AG04450 (cell line): ENCODE measurements at places on chromosomes 3 and 15.

DNA sequence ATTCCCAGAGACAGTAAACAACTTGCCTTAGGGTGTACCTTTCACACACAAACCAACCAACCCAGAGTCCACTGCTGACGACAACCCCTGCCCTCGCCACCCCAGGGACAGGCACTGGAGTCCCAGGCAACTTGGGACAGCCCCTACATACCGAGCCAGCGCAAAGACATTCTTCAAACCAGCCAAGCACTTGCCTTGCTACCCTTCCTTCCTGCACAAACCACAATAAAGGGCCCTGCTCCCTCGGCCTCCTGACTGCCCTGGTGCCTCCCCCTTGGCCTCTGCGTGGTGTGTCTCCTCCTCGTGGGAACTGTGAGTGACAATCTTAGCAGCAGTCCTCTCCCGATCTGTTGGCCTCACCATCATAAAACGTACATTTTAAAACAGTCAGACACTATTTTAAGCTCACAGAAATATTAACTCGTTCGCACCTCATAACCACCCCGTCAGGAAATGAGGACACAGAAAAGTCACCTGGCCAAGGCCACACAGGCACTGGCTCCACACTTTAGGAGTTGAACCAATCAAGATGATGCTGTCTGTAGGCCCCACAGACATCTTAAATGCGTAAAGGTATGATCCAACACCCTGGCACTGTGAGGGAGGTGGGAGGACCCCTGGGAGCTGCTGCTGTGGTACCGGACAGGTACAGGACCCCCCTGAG, 113.8 kb downstream of the ADCY5 start:
- no peak for DNase-seq

DNA sequence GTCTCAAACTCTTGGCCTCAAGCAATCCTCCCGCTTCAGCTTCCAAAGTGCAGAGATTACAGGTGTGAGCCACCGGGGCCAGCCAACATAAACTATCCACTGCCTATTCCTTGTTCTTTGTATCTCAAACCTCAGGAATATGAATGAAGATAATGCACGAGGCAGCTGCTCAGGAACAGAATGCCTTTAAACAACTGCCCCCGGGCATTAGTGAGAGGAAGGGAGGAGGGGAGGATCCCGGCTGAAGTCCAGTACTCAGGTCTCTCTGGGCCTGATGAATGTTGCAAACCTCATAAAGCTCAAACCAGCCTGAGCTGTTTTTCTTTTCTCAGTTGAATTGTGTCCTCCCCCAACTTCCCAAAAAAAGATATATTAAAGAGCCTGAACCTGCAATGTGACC, 26.9 kb upstream of the MTMR14 start:
- no peak for DNase-seq

DNA sequence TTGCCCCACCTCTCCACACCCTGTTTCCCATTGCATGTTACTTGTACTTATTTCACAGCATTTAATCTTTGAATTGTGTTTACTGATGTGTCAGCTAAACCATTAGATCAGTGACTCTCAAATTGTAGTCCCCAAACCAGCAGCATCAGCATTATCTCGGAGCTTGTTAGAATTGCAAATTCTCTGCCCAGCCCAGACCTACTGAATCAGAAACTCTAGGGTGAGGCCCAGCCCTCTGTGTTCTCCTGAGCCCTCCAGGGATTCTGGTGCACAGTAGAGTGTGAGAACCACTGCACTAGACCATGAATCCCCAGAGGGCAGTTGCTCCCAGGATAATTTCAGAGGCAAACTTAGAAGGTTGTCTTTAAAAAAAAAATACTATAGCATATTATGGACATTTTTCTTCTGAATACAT, 13.0 kb downstream of the PLD1 start:
- no peak for DNase-seq

GRCh38 chr3:100088735-100089368, 25.4 kb downstream of the FILIP1L start:
- DNase-seq: no peak

DNA sequence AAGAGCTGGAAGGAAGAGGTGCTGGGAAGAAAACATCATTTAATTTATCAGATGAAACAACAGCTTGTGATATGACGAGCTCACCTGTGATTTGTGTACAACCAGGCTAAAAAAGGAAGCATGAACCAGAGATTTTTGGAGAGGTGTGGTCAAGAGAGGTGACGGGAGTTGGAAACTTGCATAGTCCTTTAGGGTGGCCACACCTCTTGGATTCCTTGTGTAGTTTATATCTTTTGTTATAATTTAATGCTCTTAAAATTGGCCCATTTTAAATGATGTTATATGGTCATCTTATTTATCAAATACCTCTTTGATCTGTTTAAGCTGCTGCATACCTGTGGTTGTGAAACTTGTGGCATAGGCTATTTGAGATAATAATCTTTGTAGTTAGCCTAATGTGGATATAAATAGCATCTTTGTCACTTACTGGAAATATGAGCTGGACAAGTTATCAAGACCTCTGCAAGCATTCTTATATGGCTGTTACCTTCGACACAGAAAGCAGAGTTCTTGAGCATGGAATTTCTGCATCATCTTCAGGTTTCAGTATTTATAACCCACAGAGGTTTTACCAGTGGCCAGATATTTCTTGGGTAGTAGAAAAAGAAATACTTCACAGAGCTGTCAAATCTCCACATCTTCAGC, 49.1 kb downstream of the IL1RAP start:
- no peak for DNase-seq

DNA sequence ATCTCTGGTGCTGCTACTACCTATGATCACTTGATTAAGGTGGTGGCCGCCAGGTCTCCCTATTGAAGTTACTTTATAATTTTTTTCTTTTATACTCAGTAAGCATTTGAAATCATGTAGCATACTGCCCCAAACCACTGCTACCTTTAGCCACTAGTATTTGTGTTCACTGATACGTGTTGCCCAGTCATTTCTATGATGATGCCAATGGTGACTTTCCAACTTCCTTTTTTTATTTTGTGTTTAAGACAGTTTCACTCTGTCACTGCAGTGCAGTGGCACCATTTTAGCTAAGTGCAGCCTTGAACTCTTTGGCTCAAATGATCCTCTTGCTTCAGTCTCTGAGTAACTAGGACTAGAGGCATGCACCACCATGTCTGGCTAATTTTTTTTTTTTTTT, 598.2 kb downstream of the NAALADL2 start:
- no peak for DNase-seq
